Spinal cord (tissue), 10 donors: ENCODE measurements at places on chromosomes 7 and 10. TPM values are rescaled to one million over a fixed set of nuclear protein-coding genes. Genes with fewer than 3 reads are reported as not detected.

HOXA2 gene
- total RNA-seq = 8.1 TPM

ADARB2 gene
- total RNA-seq = 5.4 TPM

CELF2 gene
- 43.3 TPM for total RNA-seq

FAM25C gene
- total RNA-seq = not detected

SEMA4G gene
- 8.6 TPM for total RNA-seq

FAM237B gene
- total RNA-seq = not detected

TBX20 gene
- total RNA-seq = not detected

ATG9B gene
- 2.3 TPM for total RNA-seq

PLPP4 gene
- total RNA-seq = 12.2 TPM

IQCE gene
- total RNA-seq = 23.9 TPM

PTPN12 gene
- total RNA-seq = 92.9 TPM

TRIM50 gene
- total RNA-seq = not detected

CFTR gene
- total RNA-seq = 7.2 TPM

TDRD1 gene
- total RNA-seq = 1.9 TPM

CUBN gene
- total RNA-seq = 10.6 TPM

TSPAN33 gene
- 16.4 TPM for total RNA-seq

GRID1 gene
- total RNA-seq = 7.6 TPM

MTURN gene
- 98.3 TPM for total RNA-seq

COMMD3 gene
- total RNA-seq = 55.9 TPM

DIP2C gene
- total RNA-seq = 15.4 TPM

ZP3 gene
- 2.3 TPM for total RNA-seq

HOXA13 gene
- 0.10 TPM for total RNA-seq

LUC7L2 gene
- 61.3 TPM for total RNA-seq

NUDT13 gene
- 2.4 TPM for total RNA-seq
